ENCODE measurements at places on chromosomes 1 and 21.

GRCh38 chr1:157092831-157093230, 6.8 kb downstream of the ETV3L start:
- DNase-seq: no peak

GRCh38 chr1:50268049-50268448, 155.2 kb downstream of the DMRTA2 start:
- no peak for DNase-seq

- no peak for DNase-seq
Measured at GRCh38 chr1:240254778-240255291, 163.2 kb downstream of the FMN2 start.

GRCh38 chr1:111850109-111850508, 94.4 kb downstream of the DDX20 start:
- DNase-seq: no peak

DNA sequence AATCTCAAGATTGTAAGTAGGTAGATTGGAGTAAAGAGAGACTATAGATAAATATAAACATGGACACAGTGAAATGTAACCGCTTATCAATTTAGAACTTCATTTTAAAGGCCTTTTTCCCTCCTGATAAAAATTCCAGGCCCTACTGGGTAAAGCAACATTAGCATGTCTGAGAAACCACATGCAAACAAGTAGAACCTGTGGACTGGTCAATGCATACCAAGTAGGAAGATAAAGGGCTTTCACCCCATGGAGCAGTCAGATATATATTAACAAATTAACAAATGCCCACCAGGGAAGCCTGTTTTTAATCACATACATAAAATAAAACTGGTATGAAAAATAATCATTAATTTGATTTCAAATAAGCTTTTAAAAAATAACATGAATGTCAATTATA, 8.1 kb downstream of the DPH5 start:
- DNase-seq: no peak

DNA sequence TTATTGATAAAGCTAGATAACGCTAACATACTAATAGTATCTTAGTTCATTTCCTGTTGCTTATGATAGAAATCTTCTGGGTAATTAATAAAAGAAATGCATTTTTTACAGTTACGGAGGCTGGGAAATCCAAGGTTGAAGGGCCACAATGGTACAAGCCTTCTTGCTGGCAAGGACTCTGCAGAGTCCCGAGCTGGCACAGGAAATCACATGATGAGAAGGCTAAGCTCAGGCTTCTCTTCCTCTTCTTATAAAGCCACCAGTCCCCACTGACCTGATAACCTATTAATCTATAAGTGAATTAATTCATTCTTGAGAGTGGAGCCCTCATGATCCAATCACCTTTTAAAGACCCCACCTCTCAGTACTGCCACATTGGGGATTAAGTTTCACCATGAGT, 82.6 kb downstream of the GPR161 start:
- DNase-seq: no peak

- DNase-seq: no peak
Measured at GRCh38 chr1:205124726-205125125, 2.9 kb upstream of the RBBP5 start.

DNA sequence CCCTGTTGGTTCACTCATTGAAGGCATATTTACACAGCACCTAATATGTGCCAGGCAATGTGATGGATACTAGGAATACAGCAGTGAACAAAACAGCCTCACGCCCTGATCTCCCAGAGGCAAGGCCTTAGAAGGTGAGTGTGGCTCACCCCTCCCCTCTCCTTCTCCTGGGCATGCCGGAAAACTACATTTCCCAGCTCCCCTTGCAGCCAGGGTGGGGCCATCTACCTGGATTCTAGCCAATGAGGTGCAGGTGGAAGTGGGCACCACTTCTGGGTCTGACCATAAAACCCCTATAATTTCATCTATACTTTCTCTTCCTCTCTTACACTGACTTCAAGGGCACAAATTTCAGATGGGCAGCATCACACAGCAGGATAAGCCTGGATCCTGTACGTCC, 63.8 kb downstream of the FBXO2 start:
- no peak for DNase-seq

- peak; percentile 99 for DNase-seq
Measured at GRCh38 chr1:91582431-91582921, 81.8 kb downstream of the CDC7 start.

Data from ELR (cell line).